T47D (cell line): ENCODE measurements at places on chromosomes 1 and 21.

GRCh38 chr1:25513666-25514065 lies 29.7 kb upstream of the LDLRAP1 start:
- DNase-seq, result no peak

GRCh38 chr1:233138788-233139585 lies 156.5 kb downstream of the PCNX2 start:
- DNase-seq, result no peak

GRCh38 chr1:224505454-224506093 lies 71.0 kb upstream of the WDR26 start:
- no peak for DNase-seq

DNA sequence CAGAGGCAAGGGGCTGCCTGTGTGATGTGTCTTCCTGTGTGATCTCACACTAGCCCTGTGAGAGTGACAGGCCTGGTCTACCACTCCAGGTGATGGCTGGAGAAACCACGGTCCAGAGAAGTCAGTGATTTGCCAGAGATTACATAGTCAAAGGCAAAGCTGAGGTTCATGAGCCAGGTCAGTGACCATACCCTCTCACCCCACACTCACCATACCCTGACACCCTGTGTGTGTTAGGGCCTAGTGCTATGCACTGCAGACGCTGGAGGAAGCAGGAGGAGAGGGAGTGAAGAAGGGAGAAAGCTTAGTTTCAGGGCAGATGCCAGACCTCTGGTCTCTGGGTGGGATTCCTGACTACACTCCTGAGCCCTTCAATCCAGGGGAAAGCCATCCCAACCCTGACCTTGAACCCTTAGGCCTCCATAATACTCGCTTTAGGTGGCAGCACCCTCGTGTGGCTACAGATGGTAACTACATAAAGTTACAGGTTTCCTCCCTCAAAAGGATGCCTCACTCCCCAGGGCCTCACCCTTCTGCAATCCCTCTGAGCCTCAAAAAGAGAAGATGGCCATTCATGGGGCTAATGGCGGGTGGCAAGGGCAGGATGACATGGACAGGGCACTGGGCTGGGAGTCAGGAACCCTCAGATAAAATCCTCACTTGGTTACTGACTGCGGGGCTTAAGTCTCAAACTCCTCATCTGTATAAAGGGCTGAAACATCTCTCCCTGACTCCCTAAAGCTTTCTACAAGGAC lies 20.8 kb upstream of the SDC3 start:
- peak; percentile 54 for DNase-seq

DNA sequence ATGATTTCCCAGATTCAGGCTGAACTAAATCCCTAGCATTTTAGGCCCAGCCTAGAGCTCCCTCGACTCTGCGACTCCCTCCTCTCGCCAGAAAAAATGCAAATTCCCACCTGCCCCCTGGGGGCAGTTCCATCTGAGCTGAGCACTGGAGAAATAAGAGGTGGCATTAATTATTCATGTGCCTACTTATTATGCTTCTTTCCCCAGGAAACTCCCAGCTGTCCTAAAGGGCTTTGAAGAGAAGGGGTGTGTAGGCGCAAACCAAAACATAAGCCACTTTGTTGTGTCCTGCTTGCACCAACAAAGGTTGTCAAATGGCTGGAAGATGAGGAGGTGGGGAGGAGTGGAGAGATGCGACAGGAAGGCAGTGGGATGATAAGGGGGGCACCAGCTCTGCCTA lies 41.4 kb upstream of the GOLT1A start:
- no peak for DNase-seq

- no peak for DNase-seq
Observed at GRCh38 chr1:55844322-55844721, 629.2 kb upstream of the USP24 start.

DNA sequence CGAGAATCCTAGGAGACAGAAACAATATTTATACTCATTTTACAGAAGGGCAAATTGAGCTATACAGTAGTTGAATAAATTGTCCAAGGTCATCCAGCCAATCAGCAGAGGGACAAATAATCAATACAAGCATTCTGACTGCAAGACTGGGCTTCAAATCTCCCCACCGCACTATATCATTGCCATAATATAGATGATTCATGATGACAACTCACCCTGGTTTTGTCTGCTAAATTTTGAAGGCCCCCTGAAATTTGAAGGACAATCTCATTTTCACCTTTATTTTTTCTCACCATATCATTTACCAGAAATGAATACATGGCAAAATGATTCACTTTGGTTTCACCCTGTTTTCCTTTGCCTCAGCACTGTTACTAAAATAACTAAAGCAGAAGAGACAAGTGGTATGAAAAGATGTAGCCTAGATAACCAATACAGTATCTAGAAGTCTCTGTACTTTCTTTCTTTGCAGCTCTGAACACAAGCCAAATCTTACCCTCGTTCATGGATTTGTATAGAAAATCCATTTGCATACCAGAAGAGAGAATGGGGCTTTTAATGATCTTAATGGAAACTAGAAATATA lies 292.5 kb downstream of the TTLL7 start:
- DNase-seq, result no peak

DNA sequence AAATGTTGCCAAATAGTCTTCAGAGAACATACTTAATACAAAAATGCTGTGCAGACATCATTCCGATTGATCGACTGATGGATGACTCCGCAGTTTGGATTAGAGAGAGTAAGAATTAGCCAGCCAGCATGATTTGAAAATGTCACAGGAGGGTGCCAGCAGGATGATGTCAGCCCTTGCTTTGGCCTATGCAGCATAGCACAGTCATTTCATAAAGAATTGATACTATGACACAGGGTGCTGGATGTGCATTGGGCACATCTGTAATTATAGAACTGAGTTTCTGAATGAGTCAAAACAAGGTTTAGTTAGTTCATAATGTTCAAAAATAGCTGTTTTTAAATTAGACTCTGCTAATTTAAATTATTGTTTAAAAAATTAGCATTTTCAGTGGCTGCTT lies 21.6 kb upstream of the TRAF5 start:
- DNase-seq, result no peak

DNA sequence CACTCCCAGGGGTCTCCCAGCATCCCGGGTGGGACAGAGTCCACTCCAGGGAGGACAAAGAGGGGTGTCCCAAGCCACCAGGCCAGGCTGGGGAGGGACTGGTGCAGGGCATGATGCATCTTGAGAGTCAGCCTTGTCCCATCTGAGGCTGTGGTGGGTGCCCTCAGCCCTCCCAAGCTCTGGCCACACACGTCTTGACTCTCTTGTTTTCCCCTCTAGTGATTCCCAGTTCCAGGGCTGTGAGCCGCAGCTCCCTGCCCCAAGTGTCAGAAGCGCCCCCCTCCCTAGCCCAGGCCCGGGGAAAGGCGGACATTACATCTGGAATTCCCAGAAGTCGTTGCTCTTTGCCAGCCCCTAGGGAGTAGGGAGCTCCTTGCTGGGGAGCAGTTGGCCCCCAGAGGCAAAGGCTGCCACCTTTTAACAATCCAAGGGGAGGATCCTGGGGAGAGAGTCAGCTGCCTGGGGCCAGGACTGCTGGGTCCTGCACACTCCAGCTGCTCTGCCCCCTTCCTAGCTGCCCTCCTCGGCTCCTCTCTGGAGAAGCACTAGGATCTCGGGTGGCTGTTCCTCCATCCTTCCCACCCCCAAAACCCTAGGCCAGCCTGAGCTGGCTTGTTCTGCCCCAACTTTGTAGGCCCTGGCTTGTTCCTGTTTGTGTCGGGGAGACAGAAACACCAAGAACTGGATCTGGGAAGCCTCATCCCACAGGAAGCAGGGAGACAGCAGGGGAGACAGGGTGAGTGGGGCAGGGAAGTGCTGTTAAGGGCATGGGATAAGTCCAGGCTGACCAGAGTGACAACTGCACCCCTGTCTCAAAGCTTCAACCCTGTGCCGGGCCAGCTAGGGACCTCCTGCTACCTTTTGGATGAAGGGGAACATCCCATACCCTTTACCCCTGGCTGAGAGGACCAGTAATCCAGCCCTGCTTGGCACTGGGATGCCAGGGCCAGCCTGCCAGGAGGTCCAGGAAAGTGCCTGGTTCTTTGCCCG lies 3.2 kb upstream of the PTPN7 start:
- no peak for DNase-seq

DNA sequence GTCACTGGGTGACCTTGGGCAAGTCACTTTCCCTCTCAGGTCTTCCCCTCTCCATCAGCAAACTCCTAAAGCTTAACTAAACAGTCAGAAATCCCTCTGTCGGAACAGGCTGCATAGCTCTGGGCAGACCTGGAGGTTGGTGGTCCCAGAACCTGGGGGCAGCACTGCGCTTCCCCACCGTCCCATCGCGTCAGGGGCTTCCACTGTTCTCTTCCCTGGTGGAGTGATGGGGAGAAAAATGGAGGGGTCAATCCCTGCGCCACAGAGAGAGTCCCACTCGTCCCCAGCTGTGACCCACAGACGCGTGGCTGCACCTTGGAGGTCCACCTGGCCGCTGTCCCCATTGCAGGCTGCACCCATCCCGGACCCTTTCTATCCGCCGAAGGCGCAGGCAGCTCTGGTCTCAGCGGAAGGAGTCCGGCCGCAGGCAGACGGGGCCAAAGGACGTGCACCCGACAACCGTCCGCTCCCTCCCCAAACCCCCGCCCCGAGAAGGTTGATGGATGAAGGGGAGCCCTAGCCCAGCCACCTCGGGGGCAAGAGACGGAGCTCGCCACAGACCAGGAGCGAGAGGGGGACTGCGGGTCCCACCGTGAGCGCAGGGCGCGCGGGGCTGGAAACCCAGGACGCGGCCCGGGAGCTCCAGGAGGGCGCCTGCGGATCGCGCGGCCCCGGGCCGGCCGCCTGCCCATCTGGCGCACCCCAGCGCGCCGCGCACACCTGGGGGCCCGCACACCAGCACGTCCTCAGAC lies 588 bp upstream of the WNT3A start:
- DNase-seq, result no peak

GRCh38 chr1:55812281-55812680 lies 597.1 kb upstream of the USP24 start:
- no peak for DNase-seq
